ENCODE measurements at places on chromosomes 5 and 9. TPM values are rescaled to one million over a fixed set of nuclear protein-coding genes. Genes with fewer than 3 reads are reported as not detected.

SPATA31D3 gene
- not detected for total RNA-seq

SETD9 gene
- 8.6 TPM for total RNA-seq

NOL8 gene
- total RNA-seq = 36.4 TPM

DAB2IP gene
- total RNA-seq = 72.2 TPM

SPINK7 gene
- not detected for total RNA-seq

PAIP2 gene
- total RNA-seq = 43.6 TPM

CTSV gene
- total RNA-seq = 22.2 TPM

IL13 gene
- total RNA-seq = not detected

CAMK4 gene
- total RNA-seq = 1.5 TPM

PHF19 gene
- total RNA-seq = 4.3 TPM

FAM153A gene
- under 0.01 TPM for total RNA-seq

PCDHA1 gene
- total RNA-seq = 0.26 TPM

LRRC70 gene
- total RNA-seq = 1.2 TPM

LRRC19 gene
- total RNA-seq = not detected

SLC6A19 gene
- not detected for total RNA-seq

FUBP3 gene
- 58.2 TPM for total RNA-seq

All from mammary epithelial cell (primary cell).